ENCODE measurements at places on chromosomes 5 and 9. TPM values are rescaled to one million over a fixed set of nuclear protein-coding genes. Genes with fewer than 3 reads are reported as not detected.

The SHISAL2B gene
- total RNA-seq: not detected

The RNF183 gene
- 0.37 TPM for total RNA-seq

The BSPRY gene
- total RNA-seq: 9.6 TPM

The ANKRD18A gene
- total RNA-seq: 2.9 TPM

The NR4A3 gene
- 1.2 TPM for total RNA-seq

The ADAMTS16 gene
- total RNA-seq: not detected

The PCDHGB7 gene
- total RNA-seq: 0.11 TPM

The KIF4B gene
- not detected for total RNA-seq

The PCDHB5 gene
- not detected for total RNA-seq

The ACTBL2 gene
- not detected for total RNA-seq

The SLC1A3 gene
- total RNA-seq: 1.5 TPM

The RLN2 gene
- 4.5 TPM for total RNA-seq

The SLC36A1 gene
- total RNA-seq: 6.0 TPM

The SLC6A3 gene
- 0.08 TPM for total RNA-seq

The PCSK1 gene
- not detected for total RNA-seq

The ADRB2 gene
- 6.3 TPM for total RNA-seq
